ENCODE measurements at places on chromosomes 2 and 18. TPM values are rescaled to one million over a fixed set of nuclear protein-coding genes. Genes with fewer than 3 reads are reported as not detected.
A peak's percentile ranks its signal among the peaks of the same experiment; 100 is the strongest.

Gene NYAP2
- total RNA-seq: 0.61 TPM

GRCh38 chr2:8980096-8980495, 23.4 kb downstream of the MBOAT2 start:
- no peak for DNase-seq
- no peaks in the 10 kb centered on the region for H3K27me3 ChIP-seq

DNA sequence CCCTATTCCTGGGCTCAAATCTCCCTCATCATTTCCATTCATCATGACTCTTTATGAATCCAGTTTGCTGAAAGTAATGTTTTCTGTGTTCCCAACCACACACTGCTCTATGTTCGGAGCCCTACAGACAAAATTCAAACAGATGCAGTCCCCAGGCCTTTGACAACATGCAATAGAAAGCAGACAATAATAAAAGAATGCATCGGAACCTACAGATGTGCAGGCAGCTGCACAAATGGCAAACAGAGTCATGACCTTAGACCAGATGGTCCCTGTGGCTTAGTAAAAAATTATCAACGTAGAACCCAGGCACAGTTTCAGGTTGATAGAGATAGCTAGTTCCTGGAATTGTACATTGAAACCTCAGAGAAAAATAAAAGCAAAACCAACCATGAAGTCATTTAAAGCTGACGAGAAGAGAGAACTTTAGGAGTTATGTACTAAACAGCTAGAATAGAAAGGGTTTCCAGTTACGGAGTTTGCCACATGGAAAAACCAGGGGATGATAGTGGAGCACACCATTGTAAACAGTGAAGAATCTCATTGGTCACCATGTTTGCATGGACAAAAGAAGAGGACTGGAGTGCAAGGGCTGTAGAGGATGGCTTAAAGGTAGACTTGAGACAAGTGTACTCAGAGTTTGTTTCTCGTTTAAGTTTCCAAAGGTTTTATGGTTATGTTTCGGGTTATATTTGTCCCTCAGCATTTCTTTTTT, 23.2 kb upstream of the ACVR1 start:
- DNase-seq: no peak
- H3K4me3 ChIP-seq: no peak overlapping the region
- H3K27me3 ChIP-seq: no peaks in the 10 kb centered on the region
- peaks cover 11% of the 10 kb centered on the region for H3K4me1 ChIP-seq
- no peaks in the 10 kb centered on the region for H3K36me3 ChIP-seq

DNA sequence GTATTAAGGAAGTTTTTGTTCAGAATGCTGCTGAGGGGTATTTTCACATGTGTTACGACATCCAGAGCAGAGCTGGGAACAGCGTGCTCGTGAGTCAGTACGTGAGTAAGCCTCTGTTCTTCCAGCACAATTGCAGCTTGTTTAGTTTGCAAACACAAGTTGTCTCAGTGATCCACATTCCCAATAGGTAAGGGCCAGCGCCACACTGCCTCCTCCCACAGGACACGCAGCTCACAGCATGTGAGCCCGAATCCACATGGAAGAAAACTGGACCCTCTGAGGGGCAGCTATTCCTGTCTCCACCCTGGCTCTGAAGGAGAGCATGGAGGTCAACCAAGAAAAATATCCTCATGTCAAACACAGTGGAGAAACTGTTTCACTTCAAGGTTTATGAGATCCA, 173.9 kb upstream of the PID1 start:
- H3K36me3 ChIP-seq: no peaks in the 10 kb centered on the region
- DNase-seq: no peak
- peak overlapping the region; percentile 36 for H3K4me3 ChIP-seq
- no peaks in the 10 kb centered on the region for H3K27me3 ChIP-seq
- no peaks in the 10 kb centered on the region for H3K4me1 ChIP-seq

GRCh38 chr18:50656841-50657470, 97.1 kb downstream of the MAPK4 start:
- no peaks in the 10 kb centered on the region for H3K4me1 ChIP-seq
- no peak for DNase-seq
- no peak overlapping the region for H3K27ac ChIP-seq

- H3K4me3 ChIP-seq: no peak overlapping the region
- no peak overlapping the region for H3K27ac ChIP-seq
- no peaks in the 10 kb centered on the region for H3K27me3 ChIP-seq
- no peaks in the 10 kb centered on the region for H3K4me1 ChIP-seq
Measured at GRCh38 chr2:226953206-226953605, 117.4 kb downstream of the RHBDD1 start.

GRCh38 chr2:120861576-120862191, 126.0 kb downstream of the GLI2 start:
- DNase-seq: no peak
- H3K36me3 ChIP-seq: no peaks in the 10 kb centered on the region
- peaks cover 10% of the 10 kb centered on the region for H3K4me1 ChIP-seq
- H3K4me3 ChIP-seq: no peak overlapping the region
- no peaks in the 10 kb centered on the region for H3K27me3 ChIP-seq

DNA sequence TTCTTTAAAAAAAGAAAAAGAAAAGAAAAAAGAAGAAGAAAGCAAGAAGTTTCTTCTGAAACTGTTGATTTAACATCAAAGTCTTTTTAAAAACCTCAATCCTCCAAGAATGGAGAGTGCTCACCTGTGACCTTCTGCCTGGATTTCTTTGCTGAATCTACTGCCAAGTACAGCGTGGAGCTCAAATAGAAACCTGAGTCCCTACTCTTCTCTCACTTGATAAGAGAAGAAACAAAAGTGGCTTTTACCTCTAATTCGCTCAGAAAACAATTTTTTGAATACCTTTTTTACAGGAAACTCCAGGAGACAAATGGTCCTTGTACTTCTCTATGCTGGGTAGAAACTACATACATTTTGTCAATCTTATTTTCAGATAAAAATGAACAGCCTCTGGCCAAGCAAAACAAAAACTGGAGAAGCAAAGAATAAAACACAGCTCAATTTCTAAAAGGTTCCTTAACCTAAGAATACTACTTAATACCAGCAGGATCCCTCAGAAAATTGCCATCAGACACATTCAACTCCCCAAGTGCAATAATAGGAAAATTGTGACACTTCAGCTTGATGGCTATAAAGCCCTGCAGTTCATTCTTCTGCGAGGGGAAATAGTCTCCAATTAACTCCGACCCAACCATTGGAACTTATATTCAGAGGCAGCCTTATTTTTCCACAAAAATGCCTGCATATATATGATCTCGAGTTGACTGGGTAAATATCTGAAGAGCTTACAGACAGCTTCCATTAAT, 85.8 kb downstream of the GRB14 start:
- DNase-seq: no peak
- no peak overlapping the region for H3K27ac ChIP-seq
- H3K4me1 ChIP-seq: no peaks in the 10 kb centered on the region
- no peaks in the 10 kb centered on the region for H3K27me3 ChIP-seq
- no peaks in the 10 kb centered on the region for H3K36me3 ChIP-seq
